ENCODE measurements at places on chromosomes 2 and 18. TPM values are rescaled to one million over a fixed set of nuclear protein-coding genes. Genes with fewer than 3 reads are reported as not detected.

DNA sequence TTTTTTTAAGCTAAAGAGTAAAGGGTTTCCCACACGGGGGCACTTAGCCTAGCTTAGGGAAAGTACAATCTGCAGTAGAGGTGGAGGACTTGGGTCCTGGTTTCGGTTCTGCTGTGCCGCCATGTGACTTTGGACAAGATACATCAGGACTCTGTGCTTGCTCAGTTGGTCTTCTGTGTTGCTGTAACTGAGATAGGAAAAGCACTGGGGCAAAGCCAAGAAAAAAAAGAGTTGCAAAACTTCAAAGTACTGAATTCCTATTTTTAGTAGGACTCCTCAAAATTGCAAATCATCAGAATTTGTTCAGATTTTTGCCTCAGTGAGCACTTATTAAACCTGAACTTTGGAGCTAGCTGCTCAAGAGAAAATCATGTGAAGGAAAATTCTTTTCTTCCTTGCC lies 96.3 kb upstream of the STON1 start:
- H3K4me3 ChIP-seq: peak overlapping the region; percentile 34
- peaks cover 24% of the 10 kb centered on the region for H3K4me1 ChIP-seq
- peak overlapping the region; percentile 72 for H3K27ac ChIP-seq
- peak; percentile 65 for DNase-seq
- no peaks in the 10 kb centered on the region for H3K36me3 ChIP-seq

DNA sequence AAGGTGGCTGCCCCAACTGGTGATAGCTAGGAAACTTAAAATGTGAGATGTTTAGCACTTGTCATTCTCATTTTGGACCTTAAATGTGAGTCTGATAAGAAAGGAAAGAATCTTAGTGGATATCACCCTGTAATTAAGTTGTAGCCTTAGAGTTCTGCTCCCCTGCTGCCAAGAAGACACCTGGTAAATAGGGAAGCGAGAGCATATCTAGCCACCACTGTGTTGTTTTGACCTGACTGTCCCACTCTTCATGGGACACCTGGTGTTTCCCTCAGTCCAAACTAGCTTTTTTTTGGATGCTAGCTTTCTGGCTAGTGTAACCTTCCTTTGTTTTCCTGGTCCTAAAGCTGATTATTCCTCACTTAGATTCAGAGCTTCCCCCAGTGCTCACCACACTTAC lies 357.6 kb downstream of the RAD51AP2 start:
- H3K27me3 ChIP-seq: no peaks in the 10 kb centered on the region
- H3K27ac ChIP-seq: no peak overlapping the region
- H3K4me1 ChIP-seq: no peaks in the 10 kb centered on the region
- H3K4me3 ChIP-seq: no peak overlapping the region

DNA sequence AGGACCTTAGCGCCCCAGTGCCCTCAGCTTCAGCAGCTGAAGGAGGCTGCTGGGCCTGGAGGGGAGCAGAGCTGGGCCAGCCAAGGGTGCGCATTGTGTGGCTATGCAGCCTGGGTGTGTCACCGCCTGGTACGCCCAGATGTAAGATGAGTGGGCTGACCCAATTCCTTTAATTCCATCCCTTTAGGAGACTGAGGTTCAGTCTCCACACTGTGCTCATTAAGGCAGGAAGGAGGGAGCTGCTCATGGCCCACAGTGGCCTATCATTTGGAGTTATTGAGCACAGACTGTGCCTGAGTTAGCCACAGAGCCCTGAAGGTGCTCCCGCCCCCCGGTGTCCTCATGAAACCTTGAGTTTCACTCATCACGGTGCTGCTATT lies 194.1 kb upstream of the GLI2 start:
- H3K27me3 ChIP-seq: no peaks in the 10 kb centered on the region
- H3K4me3 ChIP-seq: no peak overlapping the region
- DNase-seq: no peak
- no peaks in the 10 kb centered on the region for H3K4me1 ChIP-seq

DNA sequence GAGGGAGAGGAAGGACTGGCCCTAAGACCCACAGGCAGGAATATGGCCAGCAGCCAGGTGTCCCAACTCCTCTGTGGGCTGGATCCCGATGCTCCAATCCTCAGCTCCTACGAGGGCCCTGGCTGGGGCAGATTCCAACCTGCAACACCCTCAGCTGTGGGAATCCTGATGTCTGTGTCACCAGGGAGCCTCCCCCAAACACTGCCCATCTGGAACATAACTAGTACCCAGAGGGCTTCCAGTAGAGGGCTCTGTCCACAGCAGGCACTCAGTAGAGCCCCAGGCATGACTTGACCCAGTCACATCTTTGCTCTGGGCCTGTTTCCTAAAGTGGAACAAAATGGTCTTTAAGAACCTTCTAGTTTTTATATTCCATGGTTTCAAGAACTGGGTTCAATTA lies 20.6 kb upstream of the LOXHD1 start:
- H3K4me3 ChIP-seq: no peak overlapping the region
- H3K4me1 ChIP-seq: no peaks in the 10 kb centered on the region
- no peaks in the 10 kb centered on the region for H3K27me3 ChIP-seq
- DNase-seq: no peak

AFF3 gene
- total RNA-seq: 6.2 TPM
